Sciatic nerve (tissue), 2 donors: ENCODE measurements at places on chromosomes 6 and 20. TPM values are rescaled to one million over a fixed set of nuclear protein-coding genes. Genes with fewer than 3 reads are reported as not detected.

DNA sequence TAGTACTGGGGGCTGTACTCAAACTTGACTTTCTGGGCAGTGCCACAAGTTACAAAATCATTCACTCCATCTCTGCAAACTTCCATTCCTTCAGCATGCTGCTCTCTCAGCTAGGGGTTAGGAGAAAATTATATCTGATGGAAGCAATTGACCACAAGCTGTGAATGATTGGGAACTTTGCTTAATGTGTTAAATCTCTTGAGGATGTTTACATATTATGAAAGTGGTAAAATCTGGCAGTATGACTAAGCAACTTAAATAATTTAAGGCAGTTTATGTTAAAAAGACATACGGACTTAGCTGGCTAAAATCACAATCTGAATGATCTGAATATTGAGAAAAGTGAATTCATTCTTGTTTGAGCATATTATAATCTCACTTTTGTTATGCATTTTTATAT lies 415.0 kb downstream of the PHF3 start:
- DNase-seq, result no peak

DNA sequence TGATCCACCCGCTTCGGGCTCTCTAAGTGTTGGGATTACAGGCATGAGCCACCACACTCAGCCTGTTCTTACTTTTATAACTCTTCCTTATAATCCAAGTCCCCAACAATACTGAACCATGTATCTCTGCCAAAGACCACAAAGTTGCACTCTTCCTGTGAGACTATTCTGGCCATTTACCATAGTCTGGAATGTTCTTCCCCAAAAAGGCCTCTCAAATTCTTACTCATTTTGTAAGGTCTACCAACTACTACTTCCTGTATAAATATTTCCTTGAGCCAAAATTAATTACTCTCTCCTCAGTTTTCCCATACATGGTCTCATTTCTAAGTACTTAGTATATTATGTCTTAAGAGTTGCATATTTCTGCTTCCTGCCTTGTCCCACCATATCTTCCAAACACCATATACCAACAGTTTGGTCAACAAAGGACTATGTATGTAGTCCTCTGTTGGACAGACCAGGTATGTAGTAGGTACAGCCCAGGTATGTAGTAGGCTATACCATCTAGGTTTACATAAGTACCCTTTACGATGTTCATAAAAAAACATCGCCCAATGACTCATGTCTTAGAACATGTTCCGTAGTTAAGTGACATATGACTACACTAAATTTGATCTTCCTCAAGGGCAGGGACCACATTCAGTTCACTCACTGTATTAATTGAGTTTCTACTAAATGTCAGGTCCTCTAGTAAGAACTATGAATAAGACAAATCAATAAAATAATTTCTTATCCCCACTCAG lies 22.0 kb downstream of the RANBP9 start:
- no peak for DNase-seq

- DNase-seq, result no peak
Measured at GRCh38 chr20:54291339-54292010, 83.6 kb downstream of the PFDN4 start.

- DNase-seq, result no peak
Measured at GRCh38 chr6:98836025-98836961, 1.9 kb downstream of the POU3F2 start.

The RGS17 gene
- 0.31 TPM for total RNA-seq

DNA sequence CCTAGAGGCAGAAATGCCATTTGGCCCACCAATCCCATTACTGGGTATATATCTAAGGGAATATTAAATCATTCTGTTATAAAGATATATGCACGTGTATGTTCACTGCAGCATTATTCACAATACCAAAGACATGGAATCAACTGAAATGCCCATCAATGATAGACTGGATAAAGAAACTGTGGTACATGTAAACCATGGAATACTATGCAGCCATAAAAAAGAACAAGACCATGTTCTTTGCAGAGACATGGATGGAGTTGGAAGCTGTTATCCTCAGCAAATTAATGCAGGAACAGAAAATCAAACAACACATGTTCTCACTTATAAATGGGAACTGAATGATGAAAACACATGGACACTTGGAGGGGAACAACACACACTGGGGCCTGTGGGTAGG lies 458.4 kb downstream of the CD83 start:
- DNase-seq, result no peak

DNA sequence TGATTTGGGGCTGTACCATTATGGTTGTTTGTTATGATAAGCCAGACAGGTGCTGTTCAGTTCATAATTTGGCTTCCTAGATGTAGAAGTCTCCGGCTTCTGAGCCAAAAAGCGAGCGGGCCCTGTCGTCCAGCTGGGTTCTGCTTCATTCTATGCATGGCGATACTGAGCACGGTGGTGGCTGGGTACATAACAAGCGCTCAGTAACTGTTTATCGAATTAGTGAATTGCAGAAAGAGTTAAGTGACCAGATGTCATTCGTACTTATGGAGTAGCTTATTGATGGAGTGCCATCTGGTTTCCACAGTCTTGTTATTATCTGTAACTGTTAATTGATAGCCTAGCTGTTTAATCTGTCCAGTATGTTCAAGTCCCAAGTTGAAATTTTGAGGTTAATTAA lies 85.0 kb downstream of the DTD1 start:
- no peak for DNase-seq

DNA sequence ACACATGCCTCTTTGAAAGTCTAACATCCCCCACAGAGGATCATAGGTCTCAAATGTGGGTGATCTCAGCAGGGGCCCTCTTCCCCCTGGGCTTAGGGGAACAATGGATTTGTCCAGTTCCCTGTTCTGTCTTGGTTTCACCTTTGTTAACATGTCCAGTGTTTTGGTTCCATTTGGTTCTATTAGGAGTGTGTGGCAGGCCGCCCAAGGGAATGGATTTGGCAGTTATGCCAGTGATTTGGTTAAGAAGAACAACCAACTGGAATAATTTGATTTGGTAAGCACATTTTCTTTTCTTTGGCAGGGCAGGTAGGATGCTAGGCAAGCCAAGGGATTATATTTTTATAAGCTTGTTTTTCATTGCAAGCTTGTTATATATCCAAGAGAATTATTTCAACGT lies 28.5 kb upstream of the ENPP1 start:
- DNase-seq, result no peak
